ENCODE measurements at places on chromosomes 5 and 9.

- DNase-seq, result no peak
These were observed 46.8 kb downstream of the TMEM245 start for GRCh38 chr9:109072821-109073435.

DNA sequence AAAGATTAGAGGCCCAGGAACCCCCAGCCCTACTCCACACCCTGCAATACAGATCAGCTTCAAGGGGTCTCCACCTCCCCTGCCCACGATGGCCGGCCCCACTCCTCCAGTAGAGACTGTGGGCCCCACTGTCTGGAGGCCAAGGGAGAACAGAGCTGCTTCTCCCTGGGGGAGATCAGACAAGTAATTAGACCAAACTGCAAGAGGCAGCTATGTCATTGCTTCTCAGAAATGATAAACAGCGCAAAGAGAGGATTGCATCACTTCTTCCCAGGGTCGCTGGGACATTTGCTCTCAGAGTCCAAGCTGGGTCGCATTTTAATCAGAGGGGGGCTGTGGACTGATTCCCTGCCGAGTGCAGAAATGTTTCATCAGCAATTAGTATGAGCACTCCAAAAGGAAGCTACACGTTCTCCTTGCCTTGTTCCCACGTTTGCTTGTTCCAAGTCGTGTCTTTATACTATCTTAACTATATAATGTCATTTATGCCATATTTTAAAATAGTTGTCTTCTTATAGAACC, 59.9 kb downstream of the ROPN1L start:
- DNase-seq, result no peak

DNA sequence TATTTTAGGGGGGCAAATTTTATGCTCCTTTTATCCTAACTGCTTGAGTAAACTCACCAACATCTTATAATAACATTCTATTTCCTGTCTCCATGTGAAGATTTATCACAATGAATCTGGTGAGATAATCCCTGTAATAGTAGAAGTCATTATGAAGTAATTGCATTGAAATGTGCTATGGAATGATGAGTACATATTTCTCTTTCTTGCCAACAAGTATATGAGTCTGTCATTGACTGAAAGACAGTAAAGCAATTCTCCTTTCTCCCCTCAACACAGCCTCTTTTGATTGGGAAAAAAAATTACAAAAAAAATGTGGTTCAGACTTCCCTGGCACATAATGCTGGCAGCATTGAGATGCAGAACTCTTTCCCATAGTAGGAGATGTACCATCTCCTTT, 459.2 kb upstream of the RGMB start:
- no peak for DNase-seq

GRCh38 chr5:531749-532315, 7.6 kb upstream of the SLC9A3 start:
- no peak for DNase-seq

GRCh38 chr5:58315794-58316193, 144.1 kb downstream of the PLK2 start:
- DNase-seq, result no peak

DNA sequence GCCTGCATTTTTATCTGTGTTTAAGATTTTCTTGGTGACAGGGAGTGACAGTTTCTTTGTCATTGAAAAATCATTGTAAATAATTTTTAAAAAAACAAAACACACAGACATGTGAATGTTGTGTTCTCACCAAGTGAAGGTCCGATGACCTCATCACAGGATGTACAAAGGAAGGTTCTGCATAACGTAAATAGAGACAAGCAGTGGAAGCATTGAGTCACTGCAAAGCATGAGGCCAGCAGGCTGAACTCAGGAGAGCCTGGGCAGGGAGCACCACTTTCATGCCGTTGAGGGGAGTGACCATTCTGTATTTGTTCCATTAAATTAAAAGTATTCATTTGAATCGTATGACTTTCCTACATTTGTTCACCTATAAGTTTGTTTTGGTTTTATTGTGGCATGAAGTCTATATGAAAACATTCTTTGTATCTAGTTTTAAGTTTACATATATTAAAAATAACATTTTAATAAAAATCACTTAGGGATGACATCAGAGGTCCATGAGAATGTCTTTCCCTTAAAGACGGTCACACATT, 70.4 kb upstream of the TLE1 start:
- no peak for DNase-seq

- no peak for DNase-seq
These were observed 68.2 kb upstream of the SMC2 start for GRCh38 chr9:104025945-104026344.

GRCh38 chr9:72772661-72773060, 180.2 kb downstream of the ALDH1A1 start:
- DNase-seq, result no peak

- DNase-seq, result no peak
These were observed 57.4 kb downstream of the AOPEP start for GRCh38 chr9:94783928-94784327.

DNA sequence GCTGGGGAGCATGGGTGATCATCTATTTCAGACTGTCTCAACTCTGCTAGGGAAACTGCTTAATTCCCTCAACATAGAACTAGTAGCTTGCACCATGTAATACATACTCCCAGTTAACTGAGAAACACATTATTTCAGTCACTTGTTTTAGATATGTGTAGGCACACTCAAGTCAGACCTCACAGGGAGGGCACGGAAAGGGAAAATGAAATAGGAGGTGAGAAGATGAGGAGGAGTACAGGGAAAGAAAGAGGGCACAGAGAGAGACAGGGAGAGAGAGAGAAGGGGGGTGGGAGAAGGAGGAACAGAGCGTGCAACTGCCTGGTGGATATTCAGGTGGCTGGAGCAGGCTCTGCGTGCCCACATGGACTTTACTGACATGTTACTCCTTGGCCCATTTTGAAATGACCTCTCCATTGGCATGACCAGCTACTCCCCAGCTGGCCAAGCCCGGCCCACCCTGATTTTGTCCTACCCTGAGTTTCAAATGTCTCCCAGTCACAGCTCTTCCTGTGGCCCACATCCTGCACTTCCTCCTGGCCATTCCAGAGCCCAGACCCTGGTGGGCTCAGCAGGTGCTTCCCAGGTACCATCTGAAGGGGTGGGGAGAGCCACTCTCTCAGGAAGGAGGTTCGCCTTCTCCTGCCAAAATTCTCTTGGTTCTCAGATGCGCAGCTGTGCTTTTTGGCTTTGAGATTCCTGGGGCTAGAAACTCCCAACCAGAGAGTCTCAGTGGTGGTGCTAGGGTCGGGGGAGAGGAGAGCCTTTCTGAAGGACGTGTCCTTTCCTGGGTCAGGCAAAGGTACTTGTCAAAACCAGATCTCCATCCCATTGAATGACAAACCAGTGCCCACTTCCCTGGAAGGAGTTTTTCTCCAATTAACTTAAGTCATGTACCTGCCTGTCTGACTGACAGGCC, 229.4 kb downstream of the FSTL4 start:
- no peak for DNase-seq

- peak; percentile 46 for DNase-seq
These were observed 13.6 kb upstream of the CXXC5 start for GRCh38 chr5:139634541-139634940.

DNA sequence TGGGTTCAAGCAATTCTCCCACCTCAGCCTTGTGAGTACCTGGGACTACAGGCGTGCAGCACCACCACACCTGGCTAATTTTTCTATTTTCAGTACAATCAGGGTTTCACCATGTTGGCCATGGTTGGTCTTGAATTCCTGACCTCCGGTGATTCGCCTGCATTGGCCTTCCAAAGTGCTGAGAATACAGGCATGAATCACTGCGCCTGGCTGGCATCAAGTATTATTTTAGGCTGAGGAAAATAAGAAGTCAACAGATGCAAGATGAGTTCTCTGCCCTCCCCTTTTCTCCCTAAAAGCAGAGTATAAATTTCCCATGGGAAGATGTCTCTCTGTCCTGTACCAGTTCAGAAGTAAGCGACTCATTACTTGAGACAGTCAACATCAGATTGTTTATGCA, 71.5 kb downstream of the ELAVL2 start:
- no peak for DNase-seq

- DNase-seq, result no peak
These were observed 127.7 kb upstream of the ANKRD55 start for GRCh38 chr5:56360816-56361215.

- DNase-seq, result no peak
These were observed 9.1 kb upstream of the ERMP1 start for GRCh38 chr9:5841771-5842573.

- peak; percentile 9 for DNase-seq
These were observed 130.1 kb downstream of the C5orf15 start for GRCh38 chr5:133838286-133838685.

GRCh38 chr5:135307143-135307903, 91.7 kb downstream of the MACROH2A1 start:
- peak; percentile 44 for DNase-seq

- no peak for DNase-seq
These were observed 47.2 kb upstream of the LIFR start for GRCh38 chr5:38603691-38604090.

DNA sequence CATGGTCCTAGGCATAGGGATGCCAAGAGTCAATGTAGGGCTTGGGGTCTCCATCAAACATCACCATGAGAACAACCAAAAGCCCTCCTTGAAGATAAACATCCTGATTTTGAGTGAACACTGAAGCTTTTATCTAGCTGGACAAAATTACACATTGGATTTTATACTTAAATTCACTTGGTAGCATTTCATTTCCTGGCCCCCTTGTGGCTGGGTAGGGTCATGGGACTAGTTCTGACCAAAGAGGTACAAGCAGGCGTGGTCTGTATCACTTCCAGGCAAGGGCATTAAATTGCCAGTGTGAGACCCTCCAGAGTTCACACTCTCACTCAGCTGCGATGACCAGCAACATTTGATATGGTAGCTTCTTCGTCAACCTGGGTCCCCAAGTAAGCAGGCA, 320.3 kb downstream of the ACTL7B start:
- DNase-seq, result no peak

- no peak for DNase-seq
These were observed 45.4 kb upstream of the MYOT start for GRCh38 chr5:137822158-137822764.

DNA sequence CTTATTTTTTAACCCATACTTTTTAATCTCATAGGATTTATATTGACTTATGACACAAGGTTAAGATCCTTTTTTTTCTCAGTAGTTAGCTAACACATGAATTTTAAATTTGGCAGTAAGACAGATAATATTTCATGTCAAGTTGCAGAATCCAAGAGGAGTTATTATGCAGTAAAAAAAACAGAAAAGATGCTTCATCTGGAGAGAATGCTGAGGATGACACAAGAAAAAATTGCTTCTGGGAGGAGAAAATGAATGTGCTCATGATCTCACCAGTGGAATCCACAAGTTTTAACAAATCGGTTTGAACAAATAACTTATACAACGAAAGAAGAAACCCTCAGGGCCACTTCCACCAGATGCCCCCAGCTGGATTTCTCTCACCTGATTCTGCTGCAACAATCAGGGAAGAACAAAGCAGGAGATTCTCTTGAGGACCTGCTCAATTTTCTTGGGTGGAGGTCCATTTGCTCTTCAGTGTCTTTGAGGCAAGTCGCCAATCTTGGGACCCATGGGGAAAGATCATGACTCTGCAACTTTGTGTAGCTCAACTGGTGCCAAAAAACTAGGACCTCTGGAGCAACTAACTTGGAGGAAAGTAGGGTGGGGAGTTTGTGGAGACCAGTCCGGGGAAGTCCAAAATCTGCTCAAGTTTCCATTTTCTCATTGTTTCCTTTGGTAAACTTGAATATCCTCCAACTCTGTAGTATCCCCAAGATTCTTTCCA, 50.5 kb upstream of the TNFSF15 start:
- DNase-seq, result no peak

DNA sequence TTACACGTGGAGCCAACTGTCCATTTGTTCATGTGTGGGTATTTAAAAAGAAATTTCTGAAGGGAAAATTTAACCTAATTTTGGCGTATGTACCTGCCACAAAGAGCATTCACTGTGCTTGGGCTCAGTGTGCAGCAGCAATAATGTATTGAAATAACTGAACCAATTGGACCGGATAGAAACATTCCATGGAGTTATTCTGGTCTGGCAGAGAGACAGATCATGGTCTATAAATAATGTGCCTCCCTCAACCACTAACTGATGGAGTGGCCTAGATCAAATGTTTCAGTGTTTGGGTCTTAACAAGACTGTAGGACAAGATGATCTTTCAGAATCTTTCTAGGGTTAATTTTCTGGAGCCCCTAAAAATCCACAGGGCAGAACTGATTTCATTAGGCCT, 469.7 kb downstream of the PRELID2 start:
- DNase-seq, result no peak

Measured in cardiac septum (tissue), 1 donor.